ENCODE measurements at places on chromosomes 5 and 9.

GRCh38 chr9:113221800-113222481, 597 bp downstream of the SLC31A1 start:
- DNase-seq, result no peak

DNA sequence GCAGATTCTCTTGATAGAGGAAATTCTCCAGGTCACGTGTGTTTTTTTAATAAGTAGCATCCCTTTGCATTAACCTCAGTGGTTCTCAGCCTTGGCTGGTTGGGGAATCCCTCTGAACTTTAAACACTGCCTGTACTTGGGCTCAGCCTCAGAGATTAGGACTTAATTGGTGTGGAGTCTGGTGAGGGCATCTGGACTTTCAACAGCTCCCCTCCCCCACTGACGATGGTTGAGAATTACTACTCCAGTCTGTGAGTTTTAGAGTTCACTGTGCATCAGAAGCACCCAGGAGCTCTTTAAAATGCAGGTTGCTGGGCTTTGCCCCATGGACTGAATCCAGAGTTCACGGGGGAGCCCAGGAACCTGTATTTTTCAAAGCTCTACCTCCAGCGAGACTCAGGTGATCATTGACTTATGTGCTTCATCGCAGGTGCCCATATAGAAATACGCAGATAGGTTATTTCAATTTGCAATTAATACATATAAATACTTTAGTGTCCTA, 71.4 kb downstream of the DAPK1 start:
- DNase-seq, result no peak

DNA sequence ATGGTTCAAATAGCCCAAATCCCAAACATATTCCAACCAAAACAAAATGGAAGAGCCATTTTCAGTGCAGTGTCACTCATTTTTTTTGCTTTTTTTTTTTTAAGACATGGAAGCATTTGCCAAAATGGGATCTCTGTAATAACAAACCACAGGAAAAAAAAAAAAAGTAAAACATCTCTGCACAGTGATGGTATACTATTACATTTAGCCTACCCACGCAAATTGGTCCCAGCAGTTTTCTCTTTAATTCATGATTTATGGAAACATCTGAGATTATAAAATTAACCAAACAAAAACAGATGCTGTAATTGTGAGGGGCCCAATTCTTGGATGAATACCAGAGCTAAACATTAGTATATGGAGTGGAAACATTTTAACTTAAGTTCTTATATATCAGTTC, 566.6 kb downstream of the ZNF608 start:
- DNase-seq, result no peak

GRCh38 chr5:111016801-111017200, 54.7 kb upstream of the TSLP start:
- no peak for DNase-seq

GRCh38 chr5:159021901-159022556, 77.7 kb downstream of the EBF1 start:
- no peak for DNase-seq

DNA sequence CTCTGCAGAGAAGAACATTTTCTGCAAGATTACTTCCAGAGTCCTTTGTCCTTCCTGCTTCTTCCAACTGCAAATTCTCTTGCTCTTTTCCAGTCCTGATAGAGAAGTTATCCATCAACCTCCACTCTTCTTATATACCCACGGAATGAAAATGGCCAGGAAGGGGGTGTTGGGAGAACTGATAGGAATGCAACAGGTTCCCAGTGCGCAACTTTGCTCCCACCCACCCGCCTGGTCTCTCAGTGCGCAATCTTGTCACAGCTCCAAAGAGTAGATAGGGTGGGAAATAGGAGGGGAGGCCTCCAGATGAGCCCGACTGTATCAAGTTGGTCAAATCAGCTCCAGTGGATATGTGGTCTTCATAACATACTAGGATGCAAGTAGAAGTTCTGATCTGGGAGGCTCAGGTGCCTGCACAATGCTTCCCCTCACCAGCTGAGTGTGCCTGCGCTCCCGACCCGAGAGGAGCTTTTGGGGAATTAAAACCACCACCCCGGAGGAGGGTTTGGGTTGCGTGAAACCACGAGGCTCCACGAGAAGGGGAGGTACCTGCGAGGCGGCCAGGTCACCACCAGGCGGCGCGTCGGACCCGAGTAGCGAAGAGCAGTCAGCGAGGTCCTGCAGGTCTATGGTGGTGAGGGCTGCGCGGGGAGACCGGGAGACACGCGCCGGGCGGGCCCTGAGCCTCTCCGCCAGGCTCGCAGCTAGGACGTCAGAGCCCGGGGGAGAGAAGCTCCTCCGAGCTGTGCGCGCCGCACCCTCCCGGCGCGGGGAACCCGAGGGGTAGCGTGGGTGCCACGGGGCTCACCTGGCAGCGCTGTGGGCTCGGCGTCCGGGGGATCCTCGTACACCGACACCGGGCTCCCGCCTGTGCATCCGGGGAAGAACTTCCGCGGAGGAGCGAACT, 835 bp downstream of the MCIDAS start:
- no peak for DNase-seq

GRCh38 chr9:89021154-89021803, 30.0 kb downstream of the S1PR3 start:
- no peak for DNase-seq

DNA sequence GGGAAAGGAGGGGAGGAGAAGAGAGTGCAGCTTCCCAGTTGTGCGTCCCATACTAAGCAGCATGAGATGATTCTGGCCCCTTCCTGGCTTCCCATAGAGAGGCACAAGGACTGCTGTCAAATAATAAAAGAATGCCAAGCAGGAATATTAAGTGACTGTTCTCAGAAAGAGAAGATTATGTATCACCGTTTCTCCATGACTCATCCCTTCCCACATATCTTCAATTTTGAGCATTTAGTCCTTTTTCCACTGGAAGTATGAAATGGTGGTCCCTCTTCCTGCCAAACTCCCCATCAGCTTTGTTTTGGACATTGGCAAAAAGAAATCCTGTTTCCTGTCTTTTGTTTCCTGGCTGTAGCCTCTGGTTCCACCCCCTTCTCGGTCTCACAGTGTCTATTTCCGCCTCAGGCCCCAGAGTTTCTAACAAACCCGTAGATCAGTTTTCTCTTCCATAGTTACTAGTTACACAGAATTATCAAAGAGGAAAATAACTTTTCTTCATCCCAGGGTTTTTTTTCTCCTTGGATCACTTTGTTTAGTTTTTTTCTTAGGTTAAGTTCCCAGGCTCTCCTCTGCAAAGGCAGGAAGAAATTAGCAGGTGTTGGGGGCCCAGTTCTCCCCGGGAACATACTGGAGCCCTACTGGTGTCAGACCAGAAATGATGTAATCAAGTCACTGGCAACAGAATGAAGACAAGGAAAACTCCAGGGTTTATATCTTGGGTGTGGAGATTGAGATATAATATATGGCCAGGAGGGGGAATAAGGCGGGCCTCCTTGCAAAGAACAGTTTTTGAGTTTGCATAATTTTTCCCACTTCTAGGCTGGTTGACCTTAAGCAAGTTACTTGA, 26.4 kb upstream of the ARHGAP26 start:
- DNase-seq, result no peak

GRCh38 chr5:150434464-150434863, 15.1 kb downstream of the RPS14 start:
- no peak for DNase-seq

DNA sequence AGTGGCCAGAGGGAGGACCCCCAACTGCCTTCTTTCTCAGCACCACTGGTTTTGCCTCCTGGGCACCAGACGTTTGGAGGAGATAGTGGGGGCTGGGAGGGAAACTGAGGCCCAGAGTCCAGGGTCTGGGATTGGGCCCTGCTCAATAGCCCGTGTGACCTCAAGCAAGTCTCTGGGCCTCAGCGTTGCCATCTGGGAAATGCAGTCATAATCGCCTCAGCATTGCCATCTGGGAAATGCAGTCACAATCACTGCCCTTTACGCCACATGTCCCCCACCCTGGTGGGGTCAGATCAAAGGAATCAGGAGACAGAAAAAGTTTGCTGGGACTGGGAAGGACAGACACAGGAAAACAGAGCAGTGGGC, 1.6 kb downstream of the SH2D3C start:
- DNase-seq, result no peak

- no peak for DNase-seq
Measured at GRCh38 chr9:14198841-14199455, 115.0 kb downstream of the NFIB start.

DNA sequence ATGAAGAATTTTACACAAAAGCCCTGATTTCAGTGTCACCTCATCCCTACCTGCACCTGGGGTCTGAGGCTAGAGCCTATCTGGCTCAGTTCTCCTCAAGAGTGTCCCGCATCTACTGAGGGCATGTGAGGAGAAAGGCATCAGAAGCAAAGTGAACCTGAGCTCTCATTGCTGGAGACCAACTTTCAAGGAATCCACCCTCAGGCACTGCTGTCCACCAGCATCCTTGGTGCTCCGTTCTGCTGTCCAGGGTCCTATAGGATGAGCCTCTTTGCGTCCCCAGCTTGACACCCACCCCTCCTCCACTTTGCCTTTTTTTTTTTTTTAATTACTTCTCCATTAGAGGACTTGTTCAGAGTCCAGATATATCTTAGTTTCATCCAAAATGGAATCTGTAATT, 49.5 kb downstream of the CAMSAP1 start:
- DNase-seq, result no peak

DNA sequence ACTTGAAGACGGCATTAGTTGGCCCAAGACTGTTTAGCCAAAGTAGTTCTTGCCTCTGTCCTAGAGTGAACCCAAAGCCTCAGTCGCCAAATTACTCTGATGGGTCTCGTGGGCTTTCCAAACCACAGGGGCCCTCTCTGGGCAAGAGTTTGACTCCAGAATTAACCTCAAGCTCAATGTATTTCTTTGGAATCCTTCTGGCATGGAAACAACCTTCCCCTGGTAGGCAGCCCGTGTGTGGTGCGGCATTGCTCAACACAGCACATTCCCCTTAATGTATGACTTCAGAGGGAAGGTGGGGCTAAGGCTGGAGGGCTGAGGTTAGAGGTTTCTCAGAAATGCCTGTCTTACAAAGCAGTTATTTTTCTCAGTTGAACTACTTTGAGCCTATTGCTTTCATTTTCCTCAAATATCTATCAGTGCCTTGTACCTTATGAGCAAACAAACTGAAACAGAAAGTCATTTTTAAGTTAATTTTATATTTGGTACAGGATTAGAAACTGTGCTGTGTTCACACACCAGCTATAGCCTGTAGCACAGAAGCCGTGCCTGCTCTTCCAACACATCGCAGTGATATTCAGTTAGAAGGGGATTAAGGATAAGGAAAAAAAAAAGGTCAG, 123.9 kb upstream of the HAPLN1 start:
- no peak for DNase-seq

GRCh38 chr9:2307480-2307879, 292.3 kb downstream of the SMARCA2 start:
- DNase-seq, result no peak

DNA sequence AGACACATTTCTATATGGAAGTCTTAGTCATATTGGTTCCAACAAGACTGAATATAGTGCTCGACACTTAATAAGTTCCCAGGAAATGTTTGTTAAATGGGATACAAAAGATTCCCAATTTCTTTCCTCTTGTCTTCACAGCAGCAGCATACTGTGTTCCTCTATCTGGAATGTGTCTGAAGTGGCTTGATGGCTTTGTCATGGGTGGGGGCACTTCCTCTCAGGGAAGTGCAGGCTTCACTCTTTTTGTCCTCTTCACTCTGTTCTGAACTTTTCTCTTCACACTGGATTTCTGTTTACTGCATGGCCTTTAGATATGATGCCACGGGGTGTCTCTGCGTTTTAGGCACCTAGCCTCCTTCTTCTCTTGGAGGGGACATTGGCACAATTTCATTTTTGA, 127.7 kb upstream of the C9orf72 start:
- DNase-seq, result no peak

- DNase-seq, result no peak
Measured at GRCh38 chr5:60340965-60341471, 358.9 kb downstream of the DEPDC1B start.

GRCh38 chr5:91187032-91187431, 196.1 kb downstream of the ARRDC3 start:
- no peak for DNase-seq

DNA sequence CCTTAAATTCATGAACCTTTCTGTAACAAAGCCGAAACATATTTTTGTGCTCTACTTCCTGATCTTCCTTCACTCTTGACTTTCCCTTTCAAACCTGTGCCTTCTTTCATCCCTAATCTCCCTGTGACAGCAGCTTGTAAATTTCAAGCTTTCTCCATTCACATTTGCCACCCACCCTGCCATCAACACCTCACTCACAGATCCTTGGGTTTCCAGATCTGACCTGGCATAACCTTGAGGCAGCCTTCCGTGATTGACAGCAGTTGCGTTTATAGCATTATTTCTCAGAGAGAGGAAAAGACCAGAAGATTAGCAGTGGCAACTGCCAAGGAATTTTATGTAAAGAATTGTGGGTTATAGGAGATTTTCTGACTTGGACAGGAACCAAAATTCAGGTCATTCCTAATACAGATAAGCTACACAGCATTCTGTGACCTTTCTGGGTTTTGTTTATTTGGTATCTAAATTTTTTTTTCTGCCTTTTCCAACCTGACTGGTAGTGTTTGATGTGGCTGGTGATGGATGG, 260.0 kb downstream of the NR2F1-AS1 start:
- DNase-seq, result no peak

DNA sequence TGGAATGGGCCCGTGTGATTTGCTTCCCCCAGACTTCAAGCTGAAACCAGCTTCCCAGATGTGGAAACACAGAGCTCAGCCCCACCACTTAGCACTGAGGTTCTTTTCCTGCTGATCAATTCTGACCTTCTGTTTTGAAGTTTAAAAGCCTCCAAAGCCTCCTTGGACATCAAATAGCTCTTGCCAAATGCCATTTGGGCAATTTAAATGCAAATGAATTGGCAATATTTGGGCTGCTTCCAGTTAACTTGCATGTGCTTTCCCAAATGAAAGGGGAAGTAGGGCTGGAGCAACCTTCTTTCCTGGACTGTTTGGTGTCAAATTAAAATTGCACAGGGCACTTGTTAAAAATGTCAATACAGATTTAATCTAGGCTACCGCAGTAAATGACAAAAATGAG, 710.5 kb downstream of the TLR4 start:
- no peak for DNase-seq

DNA sequence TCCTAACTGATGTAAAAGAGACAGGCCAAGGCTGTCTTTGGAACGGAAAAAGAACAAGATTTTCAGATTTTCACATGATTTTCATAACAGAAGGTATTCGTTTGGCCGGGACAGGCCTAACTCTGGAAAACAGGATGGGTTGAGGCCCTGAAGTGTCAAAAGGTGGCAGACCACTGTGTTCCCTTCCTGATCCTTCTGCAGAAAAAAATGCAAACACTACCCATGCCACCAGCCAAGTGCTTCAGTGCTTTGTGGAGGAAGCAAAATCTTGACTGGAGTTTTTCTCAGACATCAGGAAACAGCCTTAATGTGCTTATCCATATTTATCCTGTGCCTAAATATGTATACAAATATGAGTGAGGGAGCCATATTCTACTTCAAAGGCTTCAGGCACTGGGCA, 113.5 kb upstream of the IL6ST start:
- DNase-seq, result no peak

GRCh38 chr9:86945728-86946200, 1.5 kb downstream of the GAS1 start:
- DNase-seq, result no peak

GRCh38 chr5:32127711-32128110, 46.4 kb downstream of the GOLPH3 start:
- DNase-seq, result no peak
